ENCODE measurements at places on chromosomes 6 and 20.
A peak's percentile ranks its signal among the peaks of the same experiment; 100 is the strongest.

DNA sequence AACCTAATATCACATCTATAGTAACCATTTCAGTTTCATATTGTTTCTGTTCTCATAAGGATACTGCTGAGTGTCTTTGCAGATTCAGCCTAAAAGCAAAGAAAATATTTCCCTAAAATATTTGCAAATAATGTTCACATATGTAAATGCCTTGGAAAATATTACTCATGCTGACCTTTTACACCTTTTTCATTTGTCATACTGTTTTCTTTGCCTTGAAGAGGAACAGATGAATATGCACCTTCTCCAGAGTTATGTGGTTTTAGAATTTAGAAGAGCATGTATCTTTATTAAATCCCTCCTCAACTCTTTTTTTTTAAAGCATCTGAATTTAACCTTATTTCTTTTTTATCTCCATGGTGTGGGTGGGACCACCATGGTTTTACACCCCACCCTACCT is 32.5 kb downstream of the NDUFAF5 start:
- DNase-seq = no peak

DNA sequence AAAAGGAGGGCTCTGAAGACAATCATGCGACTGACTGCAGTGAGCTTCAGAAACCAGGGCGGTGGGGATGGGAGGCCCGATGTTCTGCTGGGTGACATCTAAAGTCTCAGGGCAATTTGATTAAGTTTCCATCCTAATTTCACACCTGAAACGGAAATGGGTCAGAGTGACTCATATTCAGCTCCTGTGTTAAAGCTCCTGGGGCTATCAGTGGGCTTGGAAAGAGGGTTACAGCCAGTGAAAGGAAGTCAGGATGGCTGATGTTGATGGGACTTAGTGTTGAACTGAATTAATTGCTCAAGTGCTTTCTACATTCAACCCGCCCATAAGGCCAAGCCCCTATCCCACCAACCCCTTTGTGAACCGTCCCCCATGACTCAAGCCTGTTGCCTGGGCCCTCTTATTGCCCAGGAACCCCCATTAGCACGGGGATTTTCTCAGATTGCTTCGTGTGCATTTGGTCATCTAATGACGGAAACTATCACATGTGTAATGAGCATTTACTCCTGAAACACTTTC is 47.1 kb upstream of the TBC1D7 start:
- no peak for DNase-seq

- no peak for DNase-seq
Measured at GRCh38 chr6:43703512-43704429, 16.2 kb upstream of the MRPS18A start.

GRCh38 chr20:56469077-56469449 is 636 bp downstream of the RTF2 start:
- DNase-seq = no peak

- no peak for DNase-seq
Measured at GRCh38 chr6:111951497-111952085, 78.3 kb upstream of the FYN start.

DNA sequence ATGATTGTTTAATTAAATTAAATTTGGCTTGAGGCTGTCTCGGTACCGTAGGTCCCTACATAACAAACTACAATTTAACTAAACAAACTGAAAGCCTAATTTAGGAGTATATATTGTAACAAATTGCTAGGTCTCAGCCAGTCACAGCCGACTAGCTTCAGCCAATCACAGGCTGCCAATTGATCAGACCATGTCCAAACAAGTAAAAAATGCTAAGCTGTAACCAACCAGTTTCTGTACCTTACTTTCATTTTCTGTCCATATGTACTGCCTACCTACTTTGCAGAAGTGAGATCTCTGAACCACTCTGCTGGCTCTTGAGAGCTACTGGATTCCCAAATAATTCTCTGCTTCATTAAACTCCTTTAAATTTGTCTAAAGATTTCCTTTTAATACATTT is 648.0 kb upstream of the GJE1 start:
- no peak for DNase-seq

- DNase-seq = no peak
Measured at GRCh38 chr20:3326779-3327521, 80.5 kb downstream of the DNAAF9 start.

DNA sequence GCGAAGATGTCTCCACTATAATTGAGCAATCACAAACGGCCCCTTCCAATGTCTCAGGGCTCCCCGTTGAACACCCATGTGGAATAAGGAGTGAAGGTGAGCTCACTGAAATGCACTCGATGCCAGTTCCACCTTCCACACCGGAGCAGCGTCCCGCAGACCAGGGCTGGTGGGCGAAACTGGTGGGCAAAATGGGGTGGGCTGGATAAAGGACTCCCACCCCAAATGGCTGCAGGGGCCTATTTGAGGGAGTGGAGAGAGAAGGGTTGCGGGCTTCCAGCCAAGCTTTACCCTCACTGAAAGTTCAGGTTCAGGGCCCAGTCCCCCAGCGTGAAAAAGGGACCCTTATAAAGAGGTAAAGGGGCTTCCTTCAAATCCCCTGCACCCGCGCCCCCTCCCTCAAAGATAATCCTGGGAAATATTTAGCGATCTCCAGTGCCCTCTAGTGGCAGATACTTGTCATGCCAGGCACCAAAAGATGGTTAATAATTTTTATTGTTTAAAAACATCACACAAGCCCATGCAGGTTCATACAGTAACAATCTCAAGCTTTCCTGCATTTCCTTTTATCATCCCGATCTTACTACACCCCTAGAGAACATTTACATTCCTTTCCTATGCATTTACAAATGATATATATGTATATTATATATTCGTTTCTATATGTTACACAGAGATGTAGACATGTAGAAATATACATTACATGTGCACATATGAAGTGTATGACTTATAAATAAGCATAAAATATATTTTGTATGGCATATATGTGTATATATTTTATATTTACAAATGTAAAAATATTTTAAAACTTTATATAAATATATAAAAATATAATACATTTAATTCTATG is 58.2 kb upstream of the NKX2-2 start:
- DNase-seq = no peak

DNA sequence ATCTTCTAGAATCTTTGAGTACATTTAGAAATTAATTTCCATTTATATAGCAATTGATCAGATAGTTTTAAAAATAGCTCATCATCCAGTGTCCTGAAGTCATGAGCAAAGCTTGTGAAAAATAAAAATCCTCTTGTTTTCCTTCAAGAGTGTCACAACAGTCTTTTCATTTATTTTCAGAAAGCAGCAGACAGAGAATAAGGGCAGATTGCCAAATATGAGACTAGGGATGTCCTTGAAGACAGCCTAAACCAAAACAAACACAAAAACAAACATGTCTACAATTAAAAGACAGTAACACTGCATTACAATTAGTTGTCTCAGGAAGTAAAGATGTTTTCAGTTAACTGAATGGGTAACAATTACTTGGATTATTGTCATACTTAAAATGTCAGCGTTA is 682.8 kb downstream of the TFAP2A start:
- no peak for DNase-seq

- no peak for DNase-seq
Measured at GRCh38 chr6:36777801-36778200, 61.4 kb downstream of the CPNE5 start.

- DNase-seq = peak; percentile 52
Measured at GRCh38 chr6:159044899-159045727, at the start of gene TAGAP. TAGAP (minus strand) TSS chr6:159044991; CDS start chr6:159044146, 845 bp downstream.

GRCh38 chr6:147839708-147840610 is 331.5 kb downstream of the SAMD5 start:
- DNase-seq = no peak

- DNase-seq = no peak
Measured at GRCh38 chr6:63816982-63817436, 181.4 kb downstream of the PHF3 start.

GRCh38 chr20:51562332-51563173 is 20.0 kb upstream of the NFATC2 start:
- DNase-seq = peak; percentile 81

DNA sequence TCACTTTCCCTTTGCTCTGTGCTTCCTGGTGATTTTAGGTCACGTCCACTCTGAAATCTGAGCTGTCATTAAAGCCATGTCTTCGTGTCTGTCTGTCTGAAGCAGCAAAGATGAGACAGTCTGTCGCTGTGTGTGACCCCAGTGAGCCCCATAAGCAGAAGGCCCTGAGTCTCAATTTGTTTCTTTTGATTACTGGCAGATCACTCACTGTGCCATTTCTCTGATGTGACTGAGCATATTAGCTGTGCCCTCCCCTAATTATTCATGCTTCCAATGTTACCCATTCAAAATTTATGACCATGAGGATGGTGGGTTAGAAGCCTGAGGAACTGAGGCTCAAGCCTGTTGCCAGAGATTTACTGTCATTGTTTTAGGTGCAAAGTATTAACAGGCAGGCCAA is 117.6 kb downstream of the PLCB1 start:
- DNase-seq = no peak

Measured in left ventricle myocardium inferior (tissue), 1 donor.